ENCODE measurements at places on chromosomes 11 and 22.

GRCh38 chr11:64529559-64530520, 61.2 kb upstream of the SLC22A12 start:
- no peak for DNase-seq

DNA sequence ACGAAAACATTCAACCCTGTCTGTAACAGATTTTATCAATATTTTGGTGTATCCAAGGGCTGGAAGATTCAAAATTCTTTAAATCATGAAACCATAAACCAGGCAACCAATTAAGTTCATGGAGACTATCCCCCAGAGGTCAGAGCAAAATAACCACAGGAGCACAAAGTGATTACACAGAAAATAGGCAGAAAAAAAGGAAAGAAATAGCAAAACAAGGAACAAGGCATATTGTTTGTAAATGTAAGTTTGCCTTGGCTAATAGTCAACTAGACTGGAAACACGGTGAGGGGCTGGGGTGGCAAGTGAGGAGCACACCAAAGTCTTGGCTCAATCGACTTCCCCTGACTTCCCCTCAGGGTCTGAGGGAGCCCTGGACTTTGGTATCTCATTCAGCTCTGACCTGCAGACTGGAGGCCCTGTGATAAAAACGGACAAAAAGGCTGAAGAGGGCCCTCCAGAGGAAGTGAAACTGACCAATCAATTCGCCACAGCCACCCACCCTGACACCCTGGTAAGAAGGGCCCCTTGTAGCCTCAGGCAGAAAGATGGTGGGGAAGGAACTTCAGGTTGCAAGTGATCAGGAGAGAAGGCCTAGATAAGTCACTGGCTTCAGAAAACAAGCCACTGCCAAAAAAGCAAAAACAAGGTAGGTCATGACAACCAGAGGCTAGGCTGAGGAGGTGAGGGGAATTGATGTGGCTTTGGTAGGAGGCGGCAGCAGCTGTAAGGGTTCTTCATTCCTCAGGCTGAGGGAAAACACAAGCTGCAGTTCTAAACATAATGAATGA, 1.8 kb downstream of the SIK3 start:
- peak; percentile 23 for DNase-seq

DNA sequence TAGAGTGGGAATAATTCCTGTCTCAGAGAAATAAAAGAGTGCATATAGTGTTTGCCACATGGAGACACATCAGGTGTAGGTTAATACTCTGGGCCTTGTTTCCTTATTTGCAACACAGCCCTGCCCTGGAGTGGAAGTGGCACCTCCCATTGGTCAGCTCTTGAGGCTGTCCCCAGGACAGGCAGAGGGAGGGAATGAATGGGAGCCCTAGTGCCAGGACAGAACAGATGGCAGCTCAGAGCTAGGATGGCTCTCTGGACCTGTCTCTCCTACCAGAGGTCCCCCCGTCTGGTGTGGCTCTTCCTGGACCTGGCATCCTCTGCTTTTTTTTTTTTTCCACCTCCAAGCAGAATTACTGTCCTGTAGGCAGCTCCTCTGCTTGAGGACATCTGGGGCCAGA, 35.6 kb downstream of the LIMK2 start:
- DNase-seq, result no peak

DNA sequence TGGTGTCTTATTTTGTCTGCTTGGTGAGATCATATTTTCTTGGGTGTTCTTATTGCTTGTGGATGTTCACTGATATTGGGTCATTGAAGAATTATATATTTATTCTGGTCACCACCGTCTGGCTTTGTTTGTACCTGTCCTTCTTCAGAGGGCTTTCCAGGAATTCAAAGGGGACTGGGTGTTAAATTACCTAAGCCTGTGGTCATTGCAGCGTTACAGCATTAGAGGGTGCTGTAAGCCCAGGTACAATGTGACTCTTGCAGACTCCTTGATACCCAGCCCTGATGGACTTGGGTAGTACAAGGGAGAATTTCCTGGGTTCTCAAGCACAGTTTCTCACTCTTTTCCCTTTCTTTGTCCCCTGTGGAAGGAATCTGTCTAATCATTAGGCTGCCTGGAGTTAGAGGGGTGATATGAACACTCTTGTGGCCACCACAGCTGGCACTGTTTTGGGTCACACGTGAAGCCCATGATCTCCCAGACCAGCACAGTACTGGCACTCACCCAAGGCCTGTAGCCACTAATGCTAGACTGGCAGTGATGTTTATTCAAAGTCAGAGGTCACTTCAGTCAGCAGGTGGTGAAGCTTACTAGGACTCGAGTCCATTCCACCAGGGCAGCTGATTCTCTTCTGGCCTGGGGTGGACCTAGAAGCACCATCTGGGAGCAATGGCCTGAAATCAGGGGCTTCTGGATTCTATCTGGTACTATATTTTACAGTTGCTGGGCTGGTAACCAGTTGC, 56.1 kb upstream of the NARS2 start:
- no peak for DNase-seq

GRCh38 chr11:44066732-44067141, 667 bp downstream of the ACCS start:
- DNase-seq, result no peak

GRCh38 chr11:1083621-1084551, 9.2 kb downstream of the MUC2 start:
- no peak for DNase-seq

DNA sequence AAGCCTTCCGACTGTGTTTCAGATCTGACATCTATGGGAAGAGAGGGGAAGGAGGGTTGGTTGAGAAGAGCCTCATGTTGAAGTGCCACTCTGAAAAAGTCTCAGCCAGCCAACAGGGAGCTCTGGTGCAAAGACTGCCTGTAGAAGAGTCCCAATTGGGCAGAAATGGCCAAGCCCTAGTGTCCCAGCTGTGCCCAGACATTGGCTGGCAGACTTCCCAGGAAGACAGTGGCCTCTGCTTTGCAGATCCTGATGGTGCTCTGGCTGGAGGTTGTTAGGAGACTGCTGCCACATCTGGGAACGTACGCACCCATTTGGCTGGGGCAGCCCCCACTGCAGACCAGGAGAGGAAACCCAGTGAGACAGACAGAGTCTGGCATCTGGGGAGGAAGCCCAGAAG, 3.2 kb upstream of the PLA2G3 start:
- no peak for DNase-seq

DNA sequence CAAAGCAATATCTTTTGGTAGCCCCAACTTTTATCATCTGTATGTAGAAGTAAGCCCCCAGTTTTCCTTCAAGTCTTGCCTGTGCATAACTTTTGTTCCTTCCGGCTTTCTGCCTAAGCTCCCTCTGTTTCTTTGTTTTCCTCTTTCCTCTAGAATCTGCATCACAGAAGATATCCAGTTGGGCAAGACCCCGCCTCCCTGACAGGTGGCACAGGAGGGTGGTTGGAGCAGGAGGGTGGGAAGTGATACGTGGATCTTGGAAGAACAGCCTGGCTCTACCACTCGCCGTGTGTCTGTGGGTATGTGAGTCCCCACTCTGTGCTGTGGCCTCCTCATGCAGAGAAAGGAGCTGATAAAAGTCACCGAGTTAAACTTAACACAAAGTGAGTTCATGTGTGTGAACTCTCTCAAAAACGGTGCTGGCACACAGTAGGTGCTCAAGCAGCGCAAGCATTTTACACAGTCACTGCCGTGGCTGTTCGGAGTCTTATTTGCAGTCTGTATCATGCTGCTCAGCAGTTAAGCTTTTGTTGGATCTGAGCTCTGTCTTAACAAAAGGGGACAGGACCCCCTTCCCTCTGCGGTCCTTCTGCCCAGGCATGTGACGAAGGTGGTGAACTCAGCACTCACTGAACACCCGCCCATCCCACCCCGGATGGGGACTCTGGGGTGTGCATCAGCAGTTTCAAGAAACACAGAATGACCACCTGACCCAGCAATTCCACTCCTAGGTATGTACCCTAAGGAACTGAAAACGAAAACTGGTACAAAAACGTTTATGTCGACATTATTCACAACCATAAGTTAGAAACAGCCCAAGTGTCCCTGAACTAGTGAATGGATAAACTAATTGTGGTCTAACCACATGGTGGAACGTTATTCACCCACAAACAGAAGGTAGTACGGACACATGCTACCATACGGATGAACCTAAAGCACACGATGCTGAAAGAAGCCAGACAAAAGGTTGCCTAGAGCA, 249.1 kb downstream of the CTTN start:
- no peak for DNase-seq

DNA sequence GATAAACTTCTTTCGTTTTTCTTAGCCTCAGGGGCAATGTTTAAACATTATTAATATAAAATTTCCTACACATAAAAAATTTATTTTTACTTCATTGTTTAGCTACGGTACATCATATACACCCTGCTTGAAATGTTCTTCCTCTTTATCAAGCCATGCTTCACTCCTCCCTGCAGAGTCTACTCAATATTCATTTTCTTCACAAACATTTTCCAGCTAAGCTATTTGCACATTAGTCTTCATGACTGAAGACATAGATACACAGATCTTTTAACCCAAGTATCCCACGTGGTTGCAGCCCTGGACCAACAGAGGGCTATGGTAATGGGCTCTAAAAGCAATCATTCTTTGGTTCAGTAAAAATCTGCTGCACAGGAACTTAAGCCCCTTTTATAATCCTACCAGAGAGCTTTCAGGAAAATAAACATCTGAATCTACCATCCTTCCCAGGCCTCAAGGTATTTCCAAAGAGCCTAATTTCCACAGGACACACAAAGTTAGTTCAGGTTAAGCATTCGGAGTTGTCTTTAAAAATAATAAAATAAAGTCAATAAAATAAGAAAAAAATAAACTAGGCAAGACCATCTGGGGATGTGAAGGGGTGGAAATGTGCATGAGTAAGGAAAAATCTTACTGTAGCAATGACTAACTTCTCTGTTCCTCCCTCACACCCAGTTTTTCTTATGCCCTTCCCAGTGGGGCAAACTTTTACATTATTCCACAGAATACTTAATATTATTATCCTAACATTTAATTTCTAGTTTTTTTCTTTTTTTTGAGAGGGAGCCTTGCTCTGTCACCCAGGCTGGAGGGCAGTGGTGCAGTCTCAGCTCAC, 21.6 kb upstream of the OR6X1 start:
- no peak for DNase-seq

- DNase-seq, result no peak
These were observed 1.9 kb downstream of the CLDN5 start for GRCh38 chr22:19522190-19522880.

GRCh38 chr11:2549491-2549875, 104.7 kb downstream of the KCNQ1 start:
- DNase-seq, result no peak

- DNase-seq, result no peak
These were observed 14.4 kb downstream of the TSKU start for GRCh38 chr11:76797341-76798201.

- no peak for DNase-seq
These were observed 346.6 kb downstream of the AASDHPPT start for GRCh38 chr11:106424111-106424510.

GRCh38 chr11:100910808-100911207, 218.8 kb downstream of the PGR start:
- DNase-seq, result no peak

- peak; percentile 70 for DNase-seq
These were observed at the start of gene RRAS2 for GRCh38 chr11:14358729-14359439. Gene RRAS2 (minus strand): TSS chr11:14359183. CDS start chr11:14358870, 313 bp downstream.

GRCh38 chr11:63017306-63017974, 1.8 kb upstream of the SLC22A8 start:
- DNase-seq, result no peak

DNA sequence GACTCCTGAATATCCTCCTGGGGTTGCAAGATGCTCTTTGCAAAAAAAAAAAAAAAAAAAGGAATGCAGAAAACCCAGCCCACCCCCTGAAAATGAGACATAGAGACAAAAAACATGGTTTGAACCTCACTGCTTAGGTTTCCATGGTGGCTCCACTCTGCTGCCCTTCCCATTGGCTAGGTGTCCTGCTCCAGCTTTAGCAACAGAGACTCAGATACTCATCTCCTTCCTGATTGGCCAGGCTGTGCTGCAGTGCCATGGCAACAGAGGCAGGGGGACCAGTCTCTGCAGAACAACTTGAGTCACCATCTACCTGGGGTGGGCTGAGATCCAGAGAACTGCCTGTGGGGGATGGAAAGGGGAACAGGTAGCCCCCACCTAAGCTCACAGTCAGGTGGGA, 17.4 kb upstream of the YWHAH start:
- no peak for DNase-seq

DNA sequence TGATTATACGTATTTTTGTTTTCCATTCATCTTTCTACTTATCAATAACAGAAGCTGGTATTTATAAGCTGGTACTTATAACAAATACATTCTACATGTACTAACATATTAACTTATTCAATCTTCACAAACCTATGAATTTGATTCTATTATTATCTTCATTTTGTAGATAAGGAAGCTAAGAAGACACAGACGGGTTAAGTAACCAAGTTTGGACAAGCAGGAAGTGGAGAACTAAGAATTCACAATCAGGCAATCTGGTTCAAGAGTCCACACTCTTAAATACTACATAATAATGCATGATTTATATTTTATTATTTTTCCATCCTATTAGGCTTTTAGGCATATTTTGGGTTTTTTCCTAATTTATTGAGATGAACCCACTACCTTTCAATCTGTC, 25.0 kb downstream of the FCHSD2 start:
- DNase-seq, result no peak

GRCh38 chr22:21098099-21098671, 52.4 kb downstream of the LRRC74B start:
- no peak for DNase-seq

GRCh38 chr11:97751952-97752351, 1268.8 kb upstream of the CNTN5 start:
- DNase-seq, result no peak

DNA sequence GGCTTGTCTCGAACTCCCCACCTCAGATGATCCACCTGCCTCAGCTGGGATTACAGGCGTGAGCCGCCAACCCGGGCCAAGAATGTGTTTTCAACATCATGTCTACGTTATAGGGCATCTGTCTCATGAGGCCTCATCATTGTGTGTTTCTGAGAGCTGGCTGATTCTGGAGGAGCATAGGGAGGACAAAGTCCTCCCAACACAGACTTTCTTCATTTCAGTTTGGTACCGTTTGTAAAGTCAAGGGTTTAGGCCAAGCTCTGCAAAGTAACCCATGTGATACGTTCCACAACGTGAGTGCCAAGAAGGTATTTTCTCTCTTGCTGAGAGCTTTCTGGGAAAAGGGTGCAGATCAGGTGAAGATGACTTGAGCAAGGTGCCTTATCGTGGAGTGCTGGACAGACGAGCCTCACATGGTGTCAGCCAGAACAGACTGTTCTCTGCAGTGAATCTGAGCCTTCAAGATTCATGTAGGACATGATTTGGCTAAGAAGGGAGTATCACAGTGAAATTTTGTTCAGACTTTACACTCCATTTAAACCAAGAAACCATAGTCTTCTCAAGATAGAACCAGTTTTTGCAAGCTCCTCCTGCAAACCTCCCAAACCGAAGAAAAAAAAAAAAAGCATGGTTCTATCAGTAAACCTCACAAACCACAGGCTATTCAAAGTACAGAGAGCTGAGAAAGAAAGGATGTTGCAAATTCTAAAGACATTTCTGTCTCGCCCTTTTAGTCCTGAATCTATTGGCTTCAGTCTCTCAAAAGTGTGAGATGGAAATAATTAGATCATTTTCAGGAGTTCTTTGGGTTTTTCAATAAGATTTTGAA, 71.7 kb downstream of the DBX1 start:
- no peak for DNase-seq

DNA sequence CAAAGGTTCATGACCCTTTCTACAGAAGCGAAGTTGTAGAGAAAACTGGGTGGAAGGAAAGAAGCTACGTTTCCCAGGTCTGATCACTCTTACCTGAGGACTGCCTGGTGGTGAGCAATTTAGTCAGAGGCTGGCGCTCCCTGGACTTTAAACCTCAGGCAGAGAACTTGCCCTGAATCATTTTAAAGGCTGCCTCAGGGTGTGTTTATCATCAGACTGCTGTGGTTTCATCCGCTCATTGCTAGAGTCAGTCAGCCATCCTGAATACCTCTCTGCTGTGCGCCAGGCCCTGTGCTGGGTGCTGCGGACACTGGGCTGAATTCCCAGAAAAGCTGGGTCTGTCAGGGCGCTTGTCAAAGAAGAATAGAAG, 2.7 kb downstream of the DTX4 start:
- no peak for DNase-seq

Measured in activated T-helper 1 cell treated with anti-CD3 and anti-CD28 coated beads, Interleukin-2, amount 50 U/mL, for 16 hours (primary cell).